ENCODE measurements at places on chromosomes 3 and 15. TPM values are rescaled to one million over a fixed set of nuclear protein-coding genes. Genes with fewer than 3 reads are reported as not detected.

ZKSCAN7 gene
- polyA plus RNA-seq: 6.0 TPM

ONECUT1 gene
- 5.9 TPM for polyA plus RNA-seq

SCAANT1 gene
- polyA plus RNA-seq: not detected

IMPG2 gene
- polyA plus RNA-seq: 0.15 TPM

GRCh38 chr3:196642434-196642833, 2.9 kb downstream of the NRROS start:
- DNase-seq: no peak

- DNase-seq: no peak
Measured at GRCh38 chr15:39357480-39358268, 223.2 kb upstream of the THBS1 start.

DNA sequence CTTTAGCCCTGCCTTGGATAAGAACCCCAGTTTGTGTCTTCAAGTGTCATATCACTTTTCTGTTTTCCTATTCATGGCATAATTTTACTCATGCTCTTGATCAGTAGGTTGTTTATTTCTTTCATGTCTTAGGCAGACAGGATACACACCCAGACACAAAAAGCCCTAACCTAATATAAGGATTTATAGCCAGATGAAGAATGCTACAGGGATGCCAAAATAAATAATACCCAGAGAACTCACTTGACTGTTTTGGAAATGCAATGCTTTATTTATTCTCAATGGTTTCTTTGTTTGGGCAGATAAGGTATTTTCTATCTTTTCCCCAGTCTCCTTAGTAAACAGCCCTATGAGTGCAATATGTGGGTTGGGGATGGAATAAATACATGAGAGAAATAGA, 424.0 kb upstream of the PDZRN3 start:
- DNase-seq: no peak

DNA sequence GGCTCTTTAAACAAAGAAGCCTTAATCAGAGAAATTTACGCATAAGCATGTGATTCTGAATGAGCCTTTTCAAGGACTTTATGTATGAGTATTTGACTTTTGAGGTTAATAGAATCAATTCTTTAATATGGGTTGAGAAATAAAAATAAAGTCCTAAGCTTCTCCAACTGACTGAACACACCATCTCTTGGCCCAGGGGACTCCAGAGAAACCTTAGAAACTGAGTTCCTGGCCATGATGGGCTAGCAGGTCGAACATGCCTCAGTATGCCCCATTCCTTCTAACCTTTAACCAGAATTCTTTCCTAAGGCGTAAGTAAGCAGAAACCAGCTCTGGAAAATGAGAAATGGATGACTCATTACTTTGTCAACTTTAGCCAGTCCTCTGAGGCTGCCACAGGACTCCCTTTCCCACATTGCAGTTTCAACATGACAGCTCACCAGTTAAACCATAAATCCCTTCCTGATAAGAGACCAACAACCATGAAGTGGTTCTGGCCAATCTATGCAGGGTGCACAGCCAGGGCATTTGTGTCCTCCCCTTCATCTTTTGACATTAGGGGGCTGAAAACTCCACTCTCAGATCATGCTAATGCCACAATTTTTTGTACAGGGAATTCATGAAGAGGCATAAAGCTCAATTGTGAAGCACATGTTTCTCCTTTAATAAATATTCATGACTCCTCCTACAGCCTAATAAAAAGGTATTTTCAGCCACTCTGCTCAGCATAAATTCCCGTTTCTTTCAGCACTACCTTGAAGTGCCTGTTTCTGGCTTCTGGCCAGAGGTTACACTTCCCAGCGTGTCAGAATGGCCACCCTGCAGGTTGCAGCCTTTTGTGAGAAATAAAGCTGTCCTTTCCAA, 33.3 kb downstream of the TM4SF18 start:
- DNase-seq: peak; percentile 85

DNA sequence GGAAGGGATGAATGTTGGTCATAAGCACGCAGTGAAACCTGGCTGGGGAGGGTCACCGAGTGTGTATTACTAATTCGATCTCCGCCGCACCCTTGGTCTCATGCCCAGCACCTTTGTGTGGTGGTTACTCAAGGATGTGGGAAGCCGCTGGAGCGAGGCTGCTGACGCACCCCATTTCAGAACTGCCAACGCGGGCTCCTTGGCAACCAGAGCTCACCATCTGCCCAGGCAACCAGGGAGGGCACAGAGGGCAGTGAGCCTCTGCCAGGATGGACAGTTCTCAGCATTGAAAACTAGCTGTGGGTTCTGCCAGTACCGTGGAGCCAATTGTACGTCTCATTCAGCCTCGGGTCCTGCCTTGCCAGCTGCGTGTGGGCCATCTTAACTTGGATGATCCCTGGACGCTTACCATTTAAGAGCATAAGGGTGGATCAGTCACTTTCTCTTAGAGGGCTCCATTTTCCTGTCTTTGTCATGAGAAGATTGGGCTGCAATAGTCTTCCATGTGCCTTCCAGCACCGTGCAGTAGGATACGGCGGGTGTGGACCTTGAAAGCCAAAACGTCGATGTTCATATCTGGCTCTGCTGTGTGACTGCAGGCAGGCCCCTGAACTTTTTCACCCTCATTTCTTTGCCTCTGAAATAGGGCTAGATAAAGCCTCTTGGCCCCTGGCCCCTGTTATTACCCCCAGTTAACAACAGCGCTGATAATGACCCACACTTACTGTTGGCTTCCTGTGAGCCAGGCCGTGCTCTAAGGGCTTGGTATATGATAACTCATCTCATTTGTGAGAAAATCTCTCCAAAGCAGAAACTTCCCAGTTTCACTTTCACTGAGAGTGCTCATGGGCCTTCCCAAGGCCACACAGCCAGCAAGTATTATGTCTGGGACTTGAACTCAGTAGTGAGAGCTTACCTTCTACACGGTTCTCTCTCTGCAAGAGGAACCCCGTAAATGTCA, 238.8 kb downstream of the OPA1 start:
- no peak for DNase-seq
